ENCODE measurements at places on chromosomes 16 and 17. TPM values are rescaled to one million over a fixed set of nuclear protein-coding genes. Genes with fewer than 3 reads are reported as not detected.
A peak's percentile ranks its signal among the peaks of the same experiment; 100 is the strongest.

- no peak for DNase-seq
Measured at GRCh38 chr17:8482546-8482945, 46.9 kb downstream of the NDEL1 start.

TBX6 gene
- total RNA-seq = 2.3 TPM

GRCh38 chr16:11016993-11017392 is 72.6 kb downstream of the CLEC16A start:
- no peak for DNase-seq

HDAC5 gene
- 71.1 TPM for total RNA-seq

DNA sequence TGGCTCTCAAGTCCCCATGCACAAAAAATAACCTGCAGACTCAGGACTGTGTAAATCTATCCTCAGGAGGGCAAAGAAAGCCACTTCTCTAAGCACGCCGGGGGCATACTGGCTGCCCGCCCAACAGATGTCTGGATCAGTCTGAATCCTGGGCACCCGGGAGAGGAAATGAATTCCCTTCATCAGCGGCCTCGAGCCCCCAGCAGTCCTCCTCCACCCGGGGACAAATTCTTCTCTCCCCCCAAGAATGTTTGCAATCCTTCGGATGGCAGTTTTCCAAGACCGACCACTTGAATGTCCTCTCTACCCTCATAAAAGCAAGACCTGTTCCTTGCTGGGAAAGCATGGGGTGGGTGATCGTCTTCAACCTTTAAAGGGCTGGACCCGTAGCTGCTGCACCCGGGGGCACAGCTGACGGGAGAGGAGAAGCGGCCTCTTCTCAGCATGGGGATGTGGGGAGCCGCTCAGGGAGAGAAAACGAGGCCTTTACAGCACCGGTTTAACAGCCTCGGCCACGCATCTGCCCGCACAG is 9.4 kb upstream of the MAP2K3 start:
- peak; percentile 55 for DNase-seq

DNA sequence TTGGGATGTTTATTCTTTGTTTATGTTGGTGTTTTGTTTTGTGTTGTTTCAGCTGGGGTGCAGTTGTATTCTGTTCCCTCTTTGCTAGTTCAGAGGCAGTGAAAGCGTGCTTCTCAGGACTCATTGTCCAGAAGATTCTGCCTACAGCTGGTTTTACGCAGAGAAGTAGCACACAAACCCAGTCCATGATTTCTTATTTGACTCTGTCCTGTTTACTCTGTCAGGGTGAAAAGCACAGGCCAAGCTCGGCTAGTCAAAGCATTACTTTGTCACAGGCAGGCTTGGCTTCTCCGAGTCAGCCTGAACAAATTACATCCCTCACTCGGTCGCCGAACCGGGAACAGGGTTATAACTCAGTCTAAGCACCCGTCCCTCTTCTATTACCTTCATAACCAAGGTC is 435.0 kb downstream of the MAF start:
- no peak for DNase-seq

BCAR1 gene
- 140 TPM for total RNA-seq

GRCh38 chr17:66449418-66449977 is 147.1 kb downstream of the PRKCA start:
- peak; percentile 20 for DNase-seq

DNA sequence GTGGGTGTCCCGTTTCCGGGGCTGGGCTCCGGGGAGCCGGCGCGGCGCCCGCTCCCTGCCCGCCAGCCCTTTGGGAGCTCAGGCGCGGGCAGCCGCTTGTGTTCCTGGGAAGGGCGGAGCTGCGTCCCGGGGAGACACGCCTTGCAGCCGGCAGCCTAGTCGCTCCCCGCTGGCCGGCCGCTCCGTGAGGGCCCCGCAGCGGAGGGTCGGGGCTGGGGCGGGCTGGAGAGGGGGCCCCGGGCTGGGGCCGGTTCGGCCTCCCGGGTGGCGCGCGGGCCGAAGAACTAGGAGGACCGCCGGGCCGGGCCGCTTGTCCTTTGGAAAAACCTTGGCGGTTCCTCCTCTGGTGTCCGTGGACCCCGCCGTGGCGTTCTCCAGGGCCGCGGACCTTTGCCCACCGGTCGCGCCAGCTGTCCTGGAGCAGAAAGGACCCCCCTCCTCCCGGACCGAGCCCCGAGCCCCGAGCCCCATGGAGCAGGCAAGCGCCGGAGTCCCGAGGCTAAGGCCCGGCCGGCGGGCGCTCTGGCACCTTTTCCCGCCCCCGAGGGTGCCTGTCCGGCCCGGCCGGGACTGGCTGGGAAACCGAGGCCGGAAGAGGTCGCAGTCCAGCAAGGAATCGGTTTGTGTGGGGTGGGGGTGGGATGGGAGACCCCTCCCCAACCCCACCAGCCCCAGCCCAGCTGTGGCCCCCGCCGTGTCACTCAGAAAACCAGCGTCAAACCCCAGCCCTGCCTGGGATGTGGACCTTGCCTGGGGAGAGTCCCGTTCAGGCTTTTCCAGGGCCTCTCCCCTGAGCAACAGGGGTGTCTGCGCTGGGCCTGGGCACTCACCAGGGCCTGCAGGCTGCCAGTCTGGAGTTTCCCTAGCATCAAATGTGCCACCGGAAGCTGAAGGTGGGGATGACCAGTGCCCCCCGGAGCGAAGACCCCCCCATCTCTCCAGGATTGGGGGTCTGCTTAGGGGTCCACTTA is 6.8 kb upstream of the TBC1D3B start:
- peak; percentile 92 for DNase-seq

ZNF750 gene
- total RNA-seq = 0.17 TPM

- no peak for DNase-seq
Measured at GRCh38 chr17:73098919-73099318, 6.4 kb upstream of the SLC39A11 start.

GRCh38 chr17:77280304-77281121 is 139.7 kb downstream of the SEC14L1 start:
- DNase-seq = peak; percentile 50

CDH8 gene
- total RNA-seq = 11.7 TPM

- DNase-seq = peak; percentile 35
Measured at GRCh38 chr16:73543970-73544599, 496.2 kb upstream of the ZFHX3 start.

- no peak for DNase-seq
Measured at GRCh38 chr16:50494501-50495491, 53.4 kb upstream of the NKD1 start.

- no peak for DNase-seq
Measured at GRCh38 chr16:10539236-10539635, 41.2 kb downstream of the EMP2 start.

GRCh38 chr17:10574324-10574723 is 24.9 kb upstream of the MYH2 start:
- DNase-seq = no peak

- DNase-seq = peak; percentile 85
Measured at GRCh38 chr17:36934692-36935630, 2.3 kb upstream of the LHX1 start.

- DNase-seq = peak; percentile 68
Measured at GRCh38 chr16:85123891-85124635, 11.8 kb upstream of the CIBAR2 start.

GRCh38 chr17:15951368-15952047 is 6.6 kb downstream of the ADORA2B start:
- no peak for DNase-seq

- peak; percentile 86 for DNase-seq
Measured at GRCh38 chr17:78842881-78843565, 2.4 kb upstream of the USP36 start.

ERI2 gene
- total RNA-seq = 19.5 TPM

GRCh38 chr16:77157346-77158058 is 33.5 kb upstream of the MON1B start:
- no peak for DNase-seq

TBC1D26 gene
- 0.23 TPM for total RNA-seq

- DNase-seq = no peak
Measured at GRCh38 chr17:39080421-39081078, 70.9 kb downstream of the PLXDC1 start.

DNA sequence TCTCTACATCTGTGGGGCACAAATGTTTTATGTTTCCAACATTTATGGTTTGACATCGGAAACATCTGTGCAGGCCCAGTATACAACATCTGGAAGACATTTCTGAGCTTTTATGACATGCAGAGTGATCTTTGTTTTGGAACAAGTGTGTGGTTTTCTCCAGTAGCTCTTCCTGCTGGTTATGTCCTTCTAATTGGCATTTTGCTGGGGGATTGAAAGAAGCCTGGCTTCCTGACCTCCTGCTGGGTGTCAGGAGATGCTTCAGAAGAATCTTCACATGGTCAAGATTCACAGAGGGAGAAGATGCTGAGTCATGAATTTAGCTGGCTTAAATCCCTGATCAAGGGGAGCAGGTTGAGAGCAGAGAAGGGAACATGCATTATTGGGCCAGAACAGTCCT is 279.5 kb upstream of the MYOCD start:
- no peak for DNase-seq

DNA sequence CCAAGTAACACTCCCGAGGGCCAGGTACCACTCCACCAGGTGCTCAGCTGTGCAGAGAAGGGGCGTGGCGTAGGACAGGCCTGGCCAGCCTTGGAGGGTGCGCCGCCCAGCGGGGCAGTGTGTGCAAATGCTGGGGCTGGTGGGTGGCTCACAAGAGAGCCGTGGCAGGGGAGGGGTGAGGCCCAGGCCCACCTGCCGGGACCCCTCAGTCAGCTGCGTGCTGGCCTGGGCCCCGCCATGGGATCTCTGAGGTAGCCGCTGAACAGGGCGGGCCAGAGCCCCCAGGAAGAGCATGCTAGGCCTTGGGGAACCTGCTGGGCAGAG is 8.8 kb downstream of the TPSG1 start:
- DNase-seq = no peak

- DNase-seq = no peak
Measured at GRCh38 chr17:69424287-69425041, 10.0 kb downstream of the MAP2K6 start.

- no peak for DNase-seq
Measured at GRCh38 chr16:30141750-30142149, 18.7 kb upstream of the MAPK3 start.

DNA sequence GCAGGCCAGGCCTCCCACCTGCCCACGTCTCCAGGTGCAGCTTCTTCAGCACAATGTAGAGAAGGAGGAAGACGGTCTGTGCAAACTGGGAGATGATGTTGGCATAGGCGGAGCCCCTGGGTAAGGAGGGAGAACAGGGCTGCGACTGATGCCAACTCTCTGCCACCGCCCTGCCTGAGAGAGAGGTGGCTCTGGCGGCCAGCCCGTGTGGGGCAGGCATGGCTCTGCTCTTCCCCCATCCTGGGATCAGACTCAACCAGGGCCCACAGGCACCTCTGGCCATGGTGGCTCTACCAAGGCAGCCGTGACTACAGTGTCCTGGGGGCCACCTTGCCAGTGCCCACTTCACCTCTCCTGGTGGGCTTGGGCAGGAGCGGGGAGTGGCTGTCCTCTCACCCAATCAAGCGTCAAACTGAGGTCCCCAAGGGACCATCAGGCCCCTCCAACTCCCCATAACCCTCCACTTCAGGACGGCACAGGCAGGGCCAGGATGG is 8.6 kb downstream of the SLC47A2 start:
- no peak for DNase-seq

AKAP10 gene
- 25.9 TPM for total RNA-seq

GRCh38 chr17:20172376-20172775 is 163.2 kb downstream of the SPECC1 start:
- DNase-seq = peak; percentile 53

Data from GM23338 (cell line).